Spleen (tissue), 13 donors: ENCODE measurements at places on chromosomes 16 and 17. TPM values are rescaled to one million over a fixed set of nuclear protein-coding genes. Genes with fewer than 3 reads are reported as not detected.

The SLC13A2 gene
- not detected for total RNA-seq

The CENPX gene
- total RNA-seq: 31.2 TPM

The TBX21 gene
- 12.4 TPM for total RNA-seq

The DPEP3 gene
- 0.94 TPM for total RNA-seq

The CCL3 gene
- total RNA-seq: 23.3 TPM

The TM4SF5 gene
- not detected for total RNA-seq

The C16orf74 gene
- total RNA-seq: 31.1 TPM

The CDH1 gene
- total RNA-seq: 16.1 TPM

The KRTAP1-1 gene
- not detected for total RNA-seq

The WDR45B gene
- 78.0 TPM for total RNA-seq

GRCh38 chr17:47869114-47869513, 18.2 kb upstream of the SP6 start:
- no peak overlapping the region for H3K27ac ChIP-seq
- H3K36me3 ChIP-seq: no peaks in the 10 kb centered on the region
- H3K4me1 ChIP-seq: no peaks in the 10 kb centered on the region
- no peak overlapping the region for H3K4me3 ChIP-seq

GRCh38 chr17:6386041-6386630, 48.8 kb downstream of the AIPL1 start:
- H3K36me3 ChIP-seq: no peaks in the 10 kb centered on the region
- no peaks in the 10 kb centered on the region for H3K27me3 ChIP-seq
- DNase-seq: no peak
- no peak overlapping the region for H3K27ac ChIP-seq
- H3K4me3 ChIP-seq: no peak overlapping the region

GRCh38 chr17:75105126-75106080, 4.4 kb upstream of the ARMC7 start:
- H3K4me3 ChIP-seq: no peak overlapping the region
- H3K27ac ChIP-seq: no peak overlapping the region
- H3K27me3 ChIP-seq: no peaks in the 10 kb centered on the region
- DNase-seq: no peak
- peaks cover 4% of the 10 kb centered on the region for H3K36me3 ChIP-seq
- H3K4me1 ChIP-seq: peaks cover 26% of the 10 kb centered on the region

DNA sequence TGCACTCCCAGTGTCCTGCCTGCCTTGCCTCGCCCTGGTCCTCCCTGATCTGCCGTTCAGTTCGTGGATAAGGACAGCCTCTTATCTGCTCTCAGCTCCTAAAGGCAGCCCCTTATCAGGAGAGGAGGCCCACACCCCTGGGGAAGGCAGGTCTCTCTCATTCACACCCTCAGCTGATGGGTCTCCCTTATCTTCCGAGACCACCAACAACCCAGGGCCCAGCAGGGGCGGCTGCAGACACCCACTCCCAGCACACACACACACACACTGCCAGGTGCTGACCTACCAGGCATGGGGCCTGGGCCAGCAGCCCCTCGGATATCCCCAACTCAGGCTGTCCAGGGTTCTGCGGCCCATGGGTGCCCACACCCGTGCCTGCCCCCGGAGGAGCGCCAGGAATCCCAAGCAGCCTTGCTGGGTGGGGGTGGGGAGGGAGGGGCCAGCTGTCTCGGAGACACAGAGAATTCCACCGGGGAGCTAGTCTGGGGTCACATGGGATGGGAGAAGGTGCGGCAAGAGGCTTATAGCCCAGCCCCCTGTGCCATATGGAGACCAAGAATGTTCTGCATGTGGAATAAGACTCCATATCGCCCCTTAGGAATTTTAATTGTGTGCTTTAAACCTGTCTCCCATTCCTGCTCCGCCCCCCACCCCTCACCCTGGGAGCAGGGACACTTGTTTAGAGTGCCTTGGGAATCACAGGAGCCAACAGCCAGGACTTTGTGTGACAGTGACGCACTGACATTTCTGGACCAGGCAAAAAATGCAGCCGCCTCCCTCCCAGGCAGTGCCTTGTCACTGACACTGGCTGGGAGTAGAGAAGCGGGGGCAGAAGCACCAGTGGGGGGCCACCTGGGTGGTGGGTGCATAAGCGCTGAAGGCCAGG, 41.9 kb upstream of the EMP2 start:
- H3K4me3 ChIP-seq: no peak overlapping the region
- no peak for DNase-seq
- H3K27me3 ChIP-seq: peaks cover 10% of the 10 kb centered on the region
- no peaks in the 10 kb centered on the region for H3K36me3 ChIP-seq
- H3K27ac ChIP-seq: no peak overlapping the region
- H3K4me1 ChIP-seq: peaks cover 22% of the 10 kb centered on the region

DNA sequence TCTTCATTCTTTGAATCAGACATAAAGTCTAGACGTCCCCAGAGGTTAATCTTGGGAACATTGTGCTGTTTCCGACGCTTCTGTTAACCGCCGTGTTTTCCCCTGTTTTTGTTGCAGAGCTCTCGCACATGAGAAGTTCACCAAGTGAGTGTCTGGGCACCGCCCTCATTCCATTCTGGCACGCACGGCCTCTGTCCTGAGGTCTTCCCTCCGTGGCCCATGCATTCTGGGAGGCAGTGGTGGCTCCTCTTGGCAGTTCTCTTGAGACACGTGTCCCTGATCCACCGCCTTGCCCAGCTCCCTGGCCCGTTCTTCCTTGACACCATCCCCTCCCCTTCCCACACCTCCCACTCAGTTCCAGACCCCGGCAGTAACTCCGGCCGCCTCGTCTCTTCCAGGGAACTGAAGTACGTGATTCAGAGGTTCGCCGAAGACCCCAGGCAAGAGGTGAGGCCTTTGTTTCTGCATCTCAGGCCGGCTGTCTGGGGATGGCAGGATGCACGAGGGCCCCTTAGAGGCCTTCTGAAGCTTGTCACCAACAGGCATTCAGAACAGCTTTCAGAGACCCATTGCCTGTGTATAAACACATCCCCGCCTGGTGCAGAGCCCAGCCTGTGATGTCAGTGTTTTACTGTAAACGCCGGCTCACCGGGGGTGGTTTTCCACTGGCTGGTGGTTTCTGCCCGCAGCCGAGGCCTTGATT, 85.9 kb upstream of the PLCG2 start:
- peaks cover 45% of the 10 kb centered on the region for H3K4me1 ChIP-seq
- no peak overlapping the region for H3K27ac ChIP-seq
- DNase-seq: no peak
- H3K36me3 ChIP-seq: peaks cover 83% of the 10 kb centered on the region
- no peaks in the 10 kb centered on the region for H3K27me3 ChIP-seq

DNA sequence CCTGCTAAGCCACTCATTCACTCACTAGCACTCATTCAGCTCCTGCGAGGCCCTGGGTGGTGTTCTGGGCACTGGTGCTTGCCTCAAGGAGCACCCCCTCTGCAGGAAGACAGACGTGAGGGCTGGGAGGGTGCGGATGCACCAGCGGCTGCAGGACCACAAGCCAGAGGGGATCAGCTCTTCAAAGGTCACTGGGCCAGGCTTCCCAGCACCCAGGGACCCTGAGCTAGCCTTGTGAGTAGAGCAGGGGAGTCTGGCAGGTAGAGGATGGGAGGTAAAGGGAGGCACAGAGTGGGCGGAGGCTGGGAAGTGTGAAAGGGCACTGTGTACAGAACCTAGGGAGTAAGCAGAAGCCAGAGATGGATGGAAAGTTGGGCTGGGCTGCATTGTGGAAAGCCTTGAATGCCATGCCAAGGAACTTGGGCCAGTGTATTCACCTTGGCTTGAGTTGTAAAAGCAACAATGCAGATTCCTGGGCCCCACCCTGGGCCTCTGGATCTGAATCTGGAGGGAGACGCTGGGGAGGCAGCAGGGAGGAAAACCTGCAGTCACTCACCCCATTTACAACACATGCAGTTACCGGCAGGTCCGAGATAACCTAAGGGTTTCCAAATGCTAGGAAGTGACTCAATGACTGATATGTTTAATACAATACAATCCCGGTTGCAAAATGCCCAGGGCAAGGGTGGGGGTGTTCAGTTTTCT, 1.7 kb downstream of the IL4R start:
- peaks cover 88% of the 10 kb centered on the region for H3K4me1 ChIP-seq
- H3K27me3 ChIP-seq: no peaks in the 10 kb centered on the region
- no peaks in the 10 kb centered on the region for H3K36me3 ChIP-seq

GRCh38 chr17:11097121-11097520, 143.9 kb upstream of the SHISA6 start:
- no peak for DNase-seq
- H3K4me3 ChIP-seq: no peak overlapping the region
- H3K27ac ChIP-seq: no peak overlapping the region
- H3K27me3 ChIP-seq: no peaks in the 10 kb centered on the region
- H3K4me1 ChIP-seq: no peaks in the 10 kb centered on the region

- no peak for DNase-seq
- no peak overlapping the region for H3K27ac ChIP-seq
- H3K4me3 ChIP-seq: no peak overlapping the region
- H3K4me1 ChIP-seq: no peaks in the 10 kb centered on the region
- H3K36me3 ChIP-seq: no peaks in the 10 kb centered on the region
- no peaks in the 10 kb centered on the region for H3K27me3 ChIP-seq
These were observed 278.9 kb upstream of the KCNJ16 start for GRCh38 chr17:69796078-69796477.

DNA sequence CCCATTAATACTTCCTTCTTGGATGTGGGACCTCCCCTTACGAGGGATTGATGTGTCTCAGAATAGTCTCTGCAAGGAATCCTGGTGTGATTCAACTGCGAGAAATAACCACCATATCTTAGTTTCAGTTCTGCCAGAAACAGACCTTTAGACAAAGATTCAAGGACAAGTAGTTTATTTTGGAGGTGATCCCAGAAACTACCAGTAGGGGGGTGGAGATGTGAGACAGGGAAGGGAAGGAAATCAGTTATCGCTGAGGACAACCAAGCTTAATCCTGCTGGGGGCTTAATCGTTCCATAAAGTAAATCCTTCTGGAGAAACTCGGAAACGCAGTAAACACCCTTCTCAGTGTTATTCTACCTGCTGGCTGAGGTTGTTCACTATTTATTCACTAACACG, 5.0 kb upstream of the SDR42E1 start:
- H3K4me1 ChIP-seq: peaks cover 4% of the 10 kb centered on the region
- no peak overlapping the region for H3K27ac ChIP-seq
- no peak for DNase-seq
- no peak overlapping the region for H3K4me3 ChIP-seq
- H3K27me3 ChIP-seq: peaks cover 25% of the 10 kb centered on the region

DNA sequence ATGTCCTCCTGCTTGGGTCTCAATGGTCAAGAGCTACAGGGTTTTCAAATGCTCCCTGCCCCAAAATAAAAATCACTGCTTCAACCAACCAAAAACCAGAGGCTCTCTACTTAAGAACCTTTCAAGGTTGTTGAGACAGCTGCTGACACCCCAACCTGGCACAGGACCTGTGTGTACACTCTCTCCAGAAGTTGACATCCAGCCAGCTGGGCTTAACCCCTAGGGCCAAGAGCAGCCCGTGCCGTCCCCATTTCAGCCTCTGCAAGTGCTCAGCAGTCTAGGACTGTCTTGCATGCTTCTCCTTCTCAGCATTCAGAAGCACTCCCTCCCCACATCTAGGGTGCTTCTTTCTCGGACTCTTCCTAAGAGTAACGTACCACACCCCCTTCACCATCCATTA, 59.0 kb upstream of the TRAP1 start:
- DNase-seq: no peak
- H3K27ac ChIP-seq: no peak overlapping the region
- no peak overlapping the region for H3K4me3 ChIP-seq
- no peaks in the 10 kb centered on the region for H3K27me3 ChIP-seq

DNA sequence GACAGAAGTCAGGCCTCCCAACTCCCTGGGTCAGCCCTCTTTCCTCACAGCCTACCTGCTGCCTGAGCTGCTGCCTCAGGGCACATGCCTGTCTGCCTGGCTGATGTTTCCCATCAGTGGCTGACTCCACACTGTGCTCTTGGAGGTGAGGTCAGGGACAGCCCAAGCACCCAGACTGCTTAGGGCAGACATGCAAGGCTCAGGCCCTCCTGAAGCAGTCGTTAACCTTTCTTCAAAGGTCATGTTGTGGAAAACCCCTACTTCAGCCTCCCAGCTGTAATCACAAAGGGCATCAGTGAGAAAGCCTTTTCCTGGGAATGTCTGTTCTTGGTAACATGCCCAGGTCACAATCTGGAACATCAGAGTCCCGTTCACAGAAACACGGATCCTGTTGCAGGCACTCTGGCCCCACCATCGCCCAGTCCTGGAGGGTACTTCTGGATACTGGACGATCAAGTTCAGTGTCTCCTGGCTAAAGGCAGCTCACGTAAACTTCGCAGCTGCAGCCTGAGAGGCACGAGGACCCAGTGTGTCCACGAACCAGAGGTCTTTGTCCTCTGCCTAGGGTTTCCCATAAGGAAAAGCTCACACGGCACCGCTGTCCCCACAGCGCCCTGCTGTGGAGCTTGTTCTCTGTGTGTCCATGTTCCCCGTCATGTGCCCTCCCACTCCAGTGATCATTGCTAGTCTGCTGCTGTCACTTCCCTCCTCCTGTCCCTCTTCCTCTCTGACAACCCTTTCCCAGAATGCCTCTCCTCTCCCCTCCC, 54.9 kb downstream of the GNAO1 start:
- no peaks in the 10 kb centered on the region for H3K36me3 ChIP-seq
- DNase-seq: no peak
- no peaks in the 10 kb centered on the region for H3K27me3 ChIP-seq

GRCh38 chr16:66484453-66485213, 57.5 kb downstream of the BEAN1 start:
- no peak for DNase-seq
- H3K36me3 ChIP-seq: no peaks in the 10 kb centered on the region
- H3K27me3 ChIP-seq: no peaks in the 10 kb centered on the region

- H3K27ac ChIP-seq: no peak overlapping the region
- no peaks in the 10 kb centered on the region for H3K27me3 ChIP-seq
- peaks cover 15% of the 10 kb centered on the region for H3K4me1 ChIP-seq
- no peaks in the 10 kb centered on the region for H3K36me3 ChIP-seq
These were observed 221.4 kb downstream of the MAF start for GRCh38 chr16:79379095-79379494.
